Globus pallidus (tissue), 1 donor: ENCODE measurements at places on chromosomes 12 and 14.
A peak's percentile ranks its signal among the peaks of the same experiment; 100 is the strongest.

- DNase-seq = no peak
Measured at GRCh38 chr12:23113781-23114180, 488.8 kb downstream of the ETNK1 start.

- DNase-seq = no peak
Measured at GRCh38 chr12:121942145-121942718, 23.8 kb downstream of the CFAP251 start.

- DNase-seq = no peak
Measured at GRCh38 chr14:94125659-94126418, 3.6 kb downstream of the IFI27L2 start.

DNA sequence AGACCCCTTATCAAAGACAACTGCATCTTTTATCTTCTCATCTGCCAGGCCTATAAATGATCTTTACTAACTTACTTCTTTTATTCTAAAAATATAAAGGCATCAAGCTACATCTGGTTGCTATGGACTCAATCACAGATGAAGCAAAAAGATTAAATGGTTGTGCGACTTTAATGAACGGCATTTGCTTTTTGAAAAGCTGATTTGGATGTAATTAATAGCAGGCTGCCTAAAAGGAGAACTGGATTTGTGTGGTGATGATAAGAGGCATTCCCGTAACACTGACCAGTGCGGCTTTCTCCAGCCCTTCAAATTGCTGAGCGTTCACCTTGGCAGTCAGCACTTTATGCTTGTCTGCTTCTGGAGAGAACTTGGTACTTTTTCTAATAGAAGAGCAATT is 103.8 kb downstream of the ARMH4 start:
- no peak for DNase-seq

DNA sequence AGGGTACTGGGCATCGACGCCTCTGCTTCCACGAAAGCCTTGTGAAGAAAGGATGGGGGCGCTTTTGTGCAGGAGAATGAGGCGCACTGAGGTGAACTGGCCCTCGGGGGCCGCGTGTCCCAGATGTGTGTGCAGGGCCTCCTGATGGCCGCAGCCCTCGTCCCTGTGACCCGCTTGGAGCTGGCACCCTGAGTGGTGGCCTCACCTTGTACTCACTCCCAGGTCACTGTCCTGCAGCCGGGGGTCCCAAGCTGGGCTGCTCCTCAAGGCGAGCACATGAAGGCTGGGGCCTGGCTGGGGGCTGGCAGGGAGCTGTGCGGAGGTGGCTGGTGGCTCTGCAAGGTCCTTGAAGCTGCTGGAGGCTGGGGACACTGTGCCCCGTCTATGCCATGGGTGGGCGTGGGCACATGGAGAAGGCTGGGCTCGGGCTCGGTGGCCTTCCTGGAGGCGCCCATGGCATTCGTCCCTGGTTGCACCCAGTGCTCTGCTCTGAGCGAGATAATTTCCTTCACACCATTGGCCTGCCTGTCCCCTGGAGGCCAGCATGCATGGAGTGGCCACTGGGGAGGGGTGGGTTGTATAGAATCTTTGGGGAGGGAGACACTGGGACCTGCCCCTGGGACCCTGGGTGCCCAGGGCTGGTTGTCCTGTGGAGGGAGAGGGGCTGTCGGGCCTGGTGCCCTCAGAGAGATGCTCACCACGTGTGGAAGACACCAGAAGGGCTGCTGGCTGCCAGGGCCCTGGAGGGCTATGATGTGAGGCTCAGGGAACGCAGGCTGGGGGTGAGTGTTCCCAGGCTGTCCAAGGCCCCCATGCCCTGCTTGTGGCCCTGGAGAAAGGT is 79.3 kb downstream of the TMEM121 start:
- no peak for DNase-seq

- no peak for DNase-seq
Measured at GRCh38 chr12:54230555-54230954, 41.8 kb upstream of the SMUG1 start.

- no peak for DNase-seq
Measured at GRCh38 chr12:80766897-80767296, 50.2 kb downstream of the MYF5 start.

GRCh38 chr12:56581418-56582145 is 48.5 kb downstream of the BAZ2A start:
- no peak for DNase-seq

GRCh38 chr12:11991604-11992003 is 79.1 kb upstream of the BCL2L14 start:
- no peak for DNase-seq

- DNase-seq = no peak
Measured at GRCh38 chr14:106396999-106397398, 870.6 kb downstream of the TMEM121 start.

GRCh38 chr12:530308-530707 is 70.6 kb downstream of the B4GALNT3 start:
- no peak for DNase-seq

- no peak for DNase-seq
Measured at GRCh38 chr12:123998991-123999359, 26.0 kb downstream of the ZNF664 start.

DNA sequence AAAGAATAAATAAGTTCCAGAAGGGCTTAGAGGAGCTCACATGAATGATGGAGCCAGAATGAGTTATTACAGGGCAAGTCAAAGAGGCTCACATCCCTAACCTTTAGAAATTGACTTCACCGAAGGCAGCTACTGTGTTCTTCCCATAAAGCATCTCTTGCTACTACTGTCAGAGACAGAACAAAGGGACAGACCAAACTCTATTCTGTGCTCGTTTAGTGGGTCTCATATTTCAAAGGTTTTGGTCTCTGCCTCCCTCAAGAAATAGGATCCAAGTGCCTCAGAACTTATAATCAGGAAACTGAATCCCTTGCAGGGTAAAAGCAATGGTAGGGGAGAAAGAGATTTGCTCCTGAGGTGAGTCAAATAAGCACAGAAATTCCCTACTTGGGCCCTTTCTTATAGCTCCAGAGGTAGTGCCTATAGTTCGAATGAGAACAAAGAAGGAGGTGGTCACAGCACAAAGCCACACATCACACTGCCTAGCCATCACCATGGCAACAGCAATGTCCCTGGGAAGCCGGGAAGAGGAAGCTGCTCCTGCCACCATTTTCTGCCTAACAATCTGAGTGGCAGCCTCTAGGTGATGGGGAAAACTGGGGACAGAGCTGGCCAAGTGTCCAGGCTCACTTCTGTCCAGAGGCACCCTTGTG is 294.9 kb downstream of the FOXN3 start:
- no peak for DNase-seq

GRCh38 chr12:90991952-90992465 is 12.8 kb downstream of the EPYC start:
- DNase-seq = no peak

DNA sequence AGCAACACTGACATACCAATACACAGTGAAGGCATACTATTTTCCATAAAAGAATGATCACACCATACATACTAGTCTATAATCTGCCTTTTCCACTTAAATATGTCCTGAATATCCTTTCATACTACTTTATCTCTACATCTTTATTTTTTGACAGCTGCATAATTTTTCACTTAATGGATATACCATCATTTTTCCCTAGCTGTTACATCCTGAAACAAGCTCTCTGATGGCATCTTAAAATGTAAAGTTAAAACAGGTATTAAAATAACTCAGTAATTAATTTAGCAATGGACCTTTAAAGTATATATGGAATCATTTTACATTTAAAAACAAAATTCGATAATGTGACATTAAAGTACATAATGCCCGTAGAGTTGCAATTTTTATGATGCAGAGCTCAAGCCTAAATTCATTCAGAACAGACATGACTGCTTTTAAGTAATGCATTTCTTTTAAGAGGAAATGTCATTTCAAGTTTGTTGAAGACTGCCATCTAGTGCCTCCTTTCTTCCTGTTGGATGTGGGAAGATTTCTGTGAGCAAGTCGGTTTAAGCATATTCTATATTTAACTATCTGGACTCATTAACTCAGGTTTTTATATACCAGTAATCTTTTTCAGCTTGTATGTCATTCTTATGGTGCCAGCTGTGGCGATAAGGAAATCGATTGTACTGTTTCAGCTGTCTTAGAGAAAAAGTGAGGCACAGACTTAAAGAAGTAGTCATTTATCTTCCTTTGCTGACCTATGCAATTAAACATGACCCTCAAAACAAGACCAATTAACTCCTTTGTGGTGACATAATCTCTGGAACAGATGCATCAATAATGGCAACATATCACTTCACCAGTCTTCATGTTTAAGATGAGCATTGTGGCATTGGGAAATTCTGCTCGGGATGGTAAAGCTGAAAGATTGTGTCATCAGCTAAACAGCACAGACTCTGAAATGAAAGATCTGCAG is 20.3 kb downstream of the PRICKLE1 start:
- DNase-seq = peak; percentile 24

DNA sequence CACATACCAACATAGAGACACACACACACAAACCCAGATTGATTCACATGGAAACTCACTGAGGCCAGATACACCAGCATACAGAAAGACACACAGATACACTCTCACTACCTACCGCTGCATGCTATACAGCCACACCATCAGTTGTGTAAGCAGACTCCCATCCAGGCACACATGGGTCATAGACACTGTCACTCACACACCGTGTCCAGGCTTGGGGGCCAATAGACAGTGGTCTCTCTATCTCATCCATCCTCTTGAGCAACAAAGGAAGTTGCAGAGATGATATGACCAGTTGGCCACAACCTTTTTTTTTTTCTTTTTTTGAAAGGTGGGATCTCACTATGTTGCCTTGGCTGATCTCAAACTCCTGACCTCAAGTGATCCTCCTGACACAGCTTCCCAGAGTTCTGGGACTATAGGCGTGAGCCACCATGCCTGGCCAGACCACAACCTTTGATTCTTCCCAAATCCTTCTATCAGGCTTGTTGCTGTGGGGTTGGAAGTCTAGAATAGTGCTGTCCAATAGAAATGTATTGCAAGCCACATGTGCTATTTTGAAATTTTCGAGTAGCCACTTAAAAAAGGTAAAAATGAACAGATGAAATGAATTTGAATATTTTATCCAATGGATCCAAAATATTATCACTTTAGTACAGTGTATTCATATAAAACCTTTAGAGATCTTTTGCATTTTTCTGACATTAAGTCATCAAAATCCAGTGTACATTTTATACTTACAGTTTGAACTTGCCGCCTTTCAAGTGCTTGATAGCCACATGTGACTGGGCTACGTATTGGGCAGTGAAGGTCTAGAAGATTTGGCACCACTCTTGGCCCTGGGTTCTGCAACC is 7.4 kb downstream of the LRP1-AS start:
- DNase-seq = no peak

DNA sequence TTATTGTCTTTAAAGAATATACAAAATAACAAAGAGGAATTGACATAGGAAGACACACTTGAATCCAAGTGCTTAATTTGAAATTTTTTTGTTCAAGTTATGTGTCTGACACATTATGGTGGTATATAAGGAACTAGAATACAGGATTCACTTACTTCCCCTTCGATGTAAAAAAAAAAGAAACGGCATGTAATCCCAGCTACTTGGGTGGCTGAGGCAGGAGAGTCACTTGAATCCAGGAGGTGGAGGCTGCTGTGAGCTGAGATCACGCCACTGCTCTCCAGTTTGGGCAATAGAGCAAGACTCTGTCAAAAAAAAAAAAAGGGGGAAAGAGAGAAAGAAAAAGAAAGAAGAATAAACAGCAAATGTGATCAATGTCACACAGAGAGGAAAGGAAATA is 8.9 kb downstream of the CLEC12A start:
- no peak for DNase-seq

DNA sequence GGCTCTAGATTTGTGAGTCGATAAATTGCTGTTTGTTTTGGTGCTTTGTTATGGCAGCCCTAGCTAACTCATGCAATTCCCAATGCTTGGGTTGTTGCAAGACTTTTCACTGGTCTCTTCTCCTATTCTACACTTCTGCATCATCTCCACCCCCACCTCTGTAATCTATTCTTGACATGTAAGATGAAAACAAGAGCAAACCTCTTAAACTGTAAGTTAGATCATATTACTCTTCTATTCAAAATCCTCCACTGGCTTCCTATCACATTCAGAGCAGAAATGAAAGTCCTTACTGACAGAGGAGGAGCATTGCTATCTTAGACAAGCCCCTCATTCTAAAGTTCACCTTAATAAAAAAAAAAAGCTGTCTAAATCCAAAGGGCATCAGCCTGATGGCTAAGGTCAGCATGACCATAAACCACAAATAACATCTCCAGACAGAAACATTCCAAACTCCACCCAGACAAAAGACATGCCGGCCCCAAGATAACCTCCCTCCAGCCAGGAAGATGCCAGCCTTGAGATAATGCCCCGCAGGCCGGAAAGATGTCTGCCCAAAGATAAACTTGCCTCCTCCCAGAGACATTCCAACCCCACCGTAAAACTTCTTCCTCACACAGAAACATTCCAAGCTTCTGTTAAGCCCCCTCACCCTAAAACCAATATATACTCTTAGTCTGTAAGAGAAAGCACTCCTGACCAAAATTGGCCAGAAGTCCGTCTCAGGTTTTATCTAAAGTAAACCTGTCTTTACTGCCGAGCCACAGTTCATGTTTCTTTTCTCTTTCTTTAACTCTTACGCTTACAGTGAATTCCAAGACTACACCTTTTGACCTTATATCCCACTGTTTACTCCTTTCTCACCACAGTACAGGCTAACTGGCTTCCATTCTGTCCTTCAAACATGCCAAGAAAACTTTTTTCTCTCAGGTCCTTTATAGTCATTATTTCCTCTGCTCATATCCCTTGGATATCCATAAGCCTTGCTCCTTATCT is 308.9 kb downstream of the KCNH5 start:
- DNase-seq = no peak

DNA sequence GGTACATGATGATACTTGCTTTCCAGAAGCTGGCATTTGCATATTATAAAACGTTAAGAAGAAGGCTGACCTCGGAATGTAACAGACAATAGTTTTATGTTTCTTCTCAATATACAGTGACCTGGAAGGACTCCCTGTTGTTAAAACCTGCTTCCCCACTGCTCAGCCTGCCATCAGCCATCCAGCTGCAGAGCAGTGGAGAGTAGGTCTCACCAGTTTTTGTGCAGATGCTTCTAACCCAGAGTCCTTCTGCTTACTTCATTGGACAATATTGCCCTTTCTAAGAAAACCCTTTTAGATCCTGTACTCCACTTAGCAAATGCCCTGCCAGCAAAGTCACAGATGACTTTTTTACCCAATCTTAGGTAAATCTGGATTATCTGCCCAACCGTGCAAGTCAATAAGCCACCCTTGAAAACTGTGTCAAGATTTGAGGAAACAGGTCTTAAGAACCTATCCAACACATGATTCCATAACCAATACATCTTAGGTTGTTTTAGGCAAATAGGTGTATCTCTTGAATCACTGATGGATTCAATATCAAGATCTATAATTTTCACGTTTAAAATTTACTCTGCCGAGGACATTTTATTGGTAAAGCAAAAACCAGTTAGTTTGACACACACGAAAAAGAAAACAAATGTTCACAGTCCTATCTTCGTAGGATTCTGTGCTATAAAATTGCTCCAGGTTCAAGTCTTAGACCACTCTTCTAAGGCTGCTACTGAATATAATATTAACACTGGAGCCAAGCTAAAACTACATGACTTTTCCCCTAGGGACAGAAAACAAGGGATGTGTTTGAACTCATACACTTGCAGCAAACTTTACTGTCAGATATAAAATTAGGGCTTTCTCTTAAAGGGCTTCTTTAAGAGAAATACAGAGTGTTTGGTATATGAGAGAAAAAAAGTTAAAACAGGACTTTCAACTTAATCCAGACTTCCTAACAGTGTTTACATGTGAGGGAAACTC is 5.7 kb downstream of the PHLDA1 start:
- DNase-seq = no peak
